ENCODE measurements at places on chromosomes 11 and 22. TPM values are rescaled to one million over a fixed set of nuclear protein-coding genes. Genes with fewer than 3 reads are reported as not detected.
A peak's percentile ranks its signal among the peaks of the same experiment; 100 is the strongest.

DCUN1D5 gene
- 24.9 TPM for total RNA-seq

MS4A1 gene
- not detected for total RNA-seq

APOL1 gene
- total RNA-seq: 50.9 TPM

GRCh38 chr11:7983832-7984590 lies 3.1 kb upstream of the EIF3F start:
- DNase-seq: no peak

DNA sequence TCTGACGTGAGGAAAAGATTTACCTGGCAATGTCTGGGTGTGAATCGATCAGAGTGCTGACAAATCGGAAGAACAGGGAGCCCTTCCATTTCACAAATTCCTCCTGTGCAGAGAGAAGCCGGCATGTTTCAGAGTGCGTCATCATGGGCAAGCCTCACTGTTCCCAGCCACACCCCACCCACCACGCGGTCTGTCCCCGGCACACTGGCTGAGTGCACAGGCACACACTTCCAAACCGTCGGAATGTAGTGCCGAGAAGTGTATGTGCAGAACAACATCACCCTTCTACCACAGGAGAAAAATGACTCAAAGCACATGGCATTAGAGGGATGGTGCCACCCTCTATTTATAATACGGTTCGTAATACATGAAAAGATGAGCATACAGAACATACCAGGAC lies 47.5 kb downstream of the NCAPD3 start:
- DNase-seq: no peak

DNA sequence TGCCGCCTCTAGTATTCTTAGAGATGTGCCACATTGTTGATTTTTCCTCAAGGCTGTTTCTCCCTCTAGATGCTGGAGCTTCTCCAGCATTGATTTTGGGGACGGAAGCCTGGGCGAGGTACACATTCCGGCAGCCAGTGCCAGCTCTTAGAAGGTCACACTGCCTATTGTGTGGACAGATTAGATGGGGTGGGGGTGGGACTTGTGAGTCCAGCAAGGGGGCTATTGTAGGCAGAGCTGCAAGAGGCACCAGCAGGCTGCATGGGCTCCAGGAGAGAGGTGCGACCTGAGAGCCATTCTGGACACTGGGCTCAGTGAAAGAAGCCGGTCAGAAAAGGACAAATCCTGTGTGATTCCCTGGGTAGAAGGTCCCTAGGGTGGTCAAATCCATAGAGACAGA lies 12.4 kb downstream of the C11orf21 start:
- peak; percentile 4 for DNase-seq

GRCh38 chr11:10004526-10005113 lies 289.4 kb downstream of the SBF2 start:
- DNase-seq: no peak

GRCh38 chr11:127789927-127790326 lies 789.4 kb upstream of the KIRREL3 start:
- no peak for DNase-seq

DNA sequence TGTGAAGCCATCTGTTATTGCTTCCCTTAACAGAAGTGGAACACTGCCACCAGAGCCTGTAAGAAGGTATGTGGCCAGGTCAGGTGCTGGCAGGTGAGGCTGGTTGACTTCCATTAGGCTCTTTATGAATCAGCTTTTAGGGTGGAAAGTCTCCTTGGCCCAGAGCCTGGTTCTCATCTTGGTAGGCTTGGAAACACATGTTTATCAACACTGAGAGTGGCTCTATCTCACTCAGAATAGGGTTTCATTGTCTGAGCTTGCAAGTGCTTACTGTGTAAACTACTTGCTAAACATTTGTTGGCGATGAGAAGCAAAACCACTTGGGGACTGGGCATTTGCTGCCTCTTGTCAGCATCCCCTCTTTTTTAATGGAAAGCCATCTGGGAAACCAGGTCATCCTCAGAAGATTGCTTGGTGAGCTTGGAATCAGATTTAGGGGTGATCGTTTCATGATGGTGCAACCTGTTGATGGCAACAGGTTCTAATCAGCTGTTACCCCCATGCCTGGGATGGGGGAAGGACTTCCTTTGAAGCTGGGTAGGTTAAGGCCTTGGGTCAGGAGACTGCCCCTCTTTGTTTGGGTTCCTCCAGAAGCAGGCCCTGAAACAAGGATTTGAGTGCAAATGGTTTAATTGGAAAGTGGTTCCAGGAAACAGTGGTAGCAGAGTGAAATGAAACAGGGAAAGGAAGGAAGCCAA lies 75.0 kb upstream of the AMPD3 start:
- no peak for DNase-seq

DNA sequence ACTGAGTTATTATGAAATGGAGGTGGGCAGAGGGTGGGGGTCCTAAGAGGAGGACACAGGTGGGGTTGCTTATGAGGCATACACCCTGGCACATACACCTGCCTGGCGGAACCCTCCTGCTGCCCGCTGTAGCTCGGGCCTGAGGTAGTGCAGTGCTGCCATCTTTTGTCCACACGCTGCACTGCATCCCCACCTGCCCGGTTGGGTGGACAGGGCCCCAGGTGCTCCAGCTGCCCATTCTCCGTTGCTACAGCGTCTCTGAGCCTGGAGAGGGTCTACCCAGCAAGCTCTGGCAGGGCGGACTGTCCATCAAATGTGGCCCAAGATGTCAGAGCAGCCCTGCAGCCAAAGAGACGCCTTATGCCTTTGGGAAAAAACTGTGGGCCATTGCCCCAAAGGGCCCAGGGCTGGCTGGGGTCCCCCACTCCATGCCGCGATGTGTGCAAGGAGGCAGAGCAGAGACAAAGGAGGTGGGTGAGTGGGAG lies 131.2 kb downstream of the BUD13 start:
- peak; percentile 28 for DNase-seq

- DNase-seq: peak; percentile 57
Observed at GRCh38 chr11:20360650-20361049, 2.9 kb upstream of the HTATIP2 start.

GRCh38 chr11:91932151-91932821 lies 292.3 kb upstream of the FAT3 start:
- DNase-seq: no peak
